OCI-M1 (cell line): ENCODE measurements at places on chromosomes 6 and 20.

- DNase-seq = no peak
These were observed 77.0 kb downstream of the TBX18 start for GRCh38 chr6:84687431-84687830.

- no peak for DNase-seq
These were observed 147.3 kb downstream of the ZFAND3 start for GRCh38 chr6:37966801-37967200.

GRCh38 chr6:83442752-83443151 lies 11.9 kb upstream of the ME1 start:
- peak; percentile 94 for DNase-seq

DNA sequence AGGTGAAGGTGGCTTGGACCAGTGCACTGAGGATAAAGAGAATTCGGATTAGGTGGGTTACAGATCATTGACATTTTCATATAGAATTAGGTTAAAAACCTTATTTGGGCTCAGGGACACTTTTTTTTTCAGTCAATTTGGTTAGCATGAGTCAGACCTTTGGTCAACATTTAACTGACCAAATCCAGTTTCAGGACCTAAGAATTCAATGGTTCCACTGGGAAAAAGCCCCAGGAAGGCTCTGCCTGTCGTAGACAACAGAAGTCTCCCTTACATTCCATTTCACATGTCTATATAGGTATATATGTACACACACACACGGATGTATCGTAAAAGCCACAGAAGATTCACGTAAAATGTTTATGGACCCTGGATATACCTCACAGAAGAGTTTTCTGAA lies 184.2 kb upstream of the RREB1 start:
- no peak for DNase-seq

GRCh38 chr20:5433352-5433751 lies 116.6 kb upstream of the PROKR2 start:
- no peak for DNase-seq

GRCh38 chr20:53608071-53608455 lies 14.4 kb upstream of the ZNF217 start:
- DNase-seq = no peak

GRCh38 chr6:39054577-39055142 lies 6.1 kb downstream of the GLP1R start:
- DNase-seq = no peak

DNA sequence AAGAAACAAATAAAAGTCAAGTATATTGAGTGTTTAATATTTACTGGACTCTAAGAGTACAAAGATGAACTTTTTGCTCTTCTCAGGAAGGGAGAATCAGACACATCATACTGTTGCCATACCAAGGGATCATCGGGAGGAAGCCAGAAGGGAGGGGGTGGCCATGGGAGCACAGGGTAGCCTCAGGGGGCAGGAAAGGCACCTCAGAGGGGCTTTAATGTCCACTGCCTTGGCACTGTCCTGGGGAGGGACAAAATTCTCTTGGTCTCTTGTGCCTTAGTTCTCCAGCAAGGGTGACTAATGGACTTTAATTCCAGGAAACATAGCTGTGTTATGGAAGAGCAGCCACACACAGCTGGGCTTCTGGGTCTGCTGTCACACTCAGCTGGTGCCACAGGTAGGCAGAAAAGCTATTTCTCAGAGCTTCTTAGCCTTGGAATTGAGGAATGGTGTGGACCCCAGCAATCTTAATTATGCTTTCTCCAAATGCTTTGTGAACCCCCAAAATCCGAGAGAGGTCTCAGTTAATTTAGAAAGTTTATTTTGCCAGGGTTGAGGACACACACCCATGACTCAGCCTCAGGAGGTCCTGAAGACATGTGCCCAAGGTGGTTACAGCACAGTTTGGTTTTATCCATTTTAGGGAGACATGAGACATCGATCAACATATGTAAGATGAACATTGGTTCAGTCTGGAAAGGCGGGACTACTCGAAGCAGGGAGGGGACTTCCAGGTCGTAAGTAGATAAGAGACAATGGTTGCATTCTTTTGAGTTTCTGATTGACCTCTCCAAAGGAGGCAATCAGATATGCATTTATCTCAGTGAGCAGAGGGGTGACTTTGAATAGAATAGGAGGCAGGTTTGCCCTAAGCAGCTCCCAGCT lies 53.2 kb downstream of the MRAP2 start:
- DNase-seq = peak; percentile 92

GRCh38 chr20:36854348-36855240 lies 21.3 kb upstream of the TLDC2 start:
- DNase-seq = no peak

DNA sequence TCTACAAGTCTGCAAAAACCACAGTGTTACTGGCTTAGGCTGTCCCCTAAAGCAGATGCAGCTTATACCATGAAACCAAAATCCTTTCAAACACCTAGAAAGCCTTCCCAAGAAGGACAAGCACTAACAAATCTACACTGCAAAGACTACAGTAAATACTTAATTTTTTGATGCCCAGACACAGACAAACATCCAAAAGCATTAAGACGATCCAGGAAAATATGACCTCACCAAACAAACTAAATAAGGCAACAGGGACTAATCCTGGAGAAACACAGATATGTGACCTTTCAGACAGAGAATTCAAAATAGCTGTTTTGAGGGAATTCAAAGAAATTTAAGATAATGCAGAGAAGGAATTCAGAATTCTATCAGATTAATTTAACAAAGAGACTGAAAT lies 423.5 kb downstream of the COL12A1 start:
- DNase-seq = no peak

GRCh38 chr6:3379482-3380060 lies 77.3 kb downstream of the SLC22A23 start:
- DNase-seq = no peak

GRCh38 chr6:147057188-147057587 lies 147.0 kb upstream of the STXBP5 start:
- peak; percentile 46 for DNase-seq

- no peak for DNase-seq
These were observed 32.2 kb upstream of the HEY2 start for GRCh38 chr6:125717120-125717731.
